ENCODE measurements at places on chromosomes 16 and 17.
A peak's percentile ranks its signal among the peaks of the same experiment; 100 is the strongest.

GRCh38 chr16:12083631-12084030 lies 107.1 kb downstream of the SNX29 start:
- H3K4me1 ChIP-seq = peaks cover 36% of the 10 kb centered on the region
- no peak overlapping the region for H3K27ac ChIP-seq
- no peak for DNase-seq
- no peaks in the 10 kb centered on the region for H3K36me3 ChIP-seq

- no peak overlapping the region for H3K27ac ChIP-seq
- no peak overlapping the region for H3K4me3 ChIP-seq
- peaks cover 44% of the 10 kb centered on the region for H3K36me3 ChIP-seq
- DNase-seq = no peak
Observed at GRCh38 chr16:24195221-24195620, 60.9 kb upstream of the CACNG3 start.

DNA sequence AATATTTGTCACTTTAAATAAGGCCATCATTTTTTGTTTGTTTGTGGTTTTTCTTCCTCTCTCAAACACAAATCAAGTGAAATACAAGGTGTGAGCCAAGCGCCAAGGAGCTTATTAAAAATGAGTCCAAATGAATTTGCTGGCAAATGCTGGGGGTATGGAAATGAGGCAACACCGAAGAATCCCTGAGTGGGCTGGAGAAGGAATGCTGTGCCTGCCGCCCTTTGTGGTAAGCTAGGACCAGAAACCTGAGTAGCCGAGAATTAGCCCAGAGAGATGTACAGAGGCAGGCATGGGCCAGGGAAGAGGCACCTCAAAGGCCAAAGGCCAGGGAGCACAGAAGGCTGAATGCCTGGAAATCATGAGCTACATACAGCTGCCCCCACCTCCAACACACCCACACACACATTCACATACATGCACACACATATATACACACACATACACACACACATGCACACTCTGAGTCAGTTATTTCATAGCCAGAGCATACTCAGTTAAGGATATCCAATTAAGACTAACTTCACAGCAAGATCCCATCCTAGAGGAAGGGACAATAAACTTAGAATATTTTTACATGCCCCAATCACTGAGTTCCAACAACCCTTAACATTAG lies 266.1 kb upstream of the DYNLRB2 start:
- H3K36me3 ChIP-seq = no peaks in the 10 kb centered on the region
- no peak for DNase-seq
- no peaks in the 10 kb centered on the region for H3K27me3 ChIP-seq
- no peaks in the 10 kb centered on the region for H3K4me1 ChIP-seq

- H3K4me3 ChIP-seq = no peak overlapping the region
- no peak overlapping the region for H3K27ac ChIP-seq
- H3K4me1 ChIP-seq = no peaks in the 10 kb centered on the region
- DNase-seq = no peak
- H3K27me3 ChIP-seq = peaks cover 61% of the 10 kb centered on the region
Observed at GRCh38 chr16:87620201-87620495, 17.8 kb downstream of the JPH3 start.

DNA sequence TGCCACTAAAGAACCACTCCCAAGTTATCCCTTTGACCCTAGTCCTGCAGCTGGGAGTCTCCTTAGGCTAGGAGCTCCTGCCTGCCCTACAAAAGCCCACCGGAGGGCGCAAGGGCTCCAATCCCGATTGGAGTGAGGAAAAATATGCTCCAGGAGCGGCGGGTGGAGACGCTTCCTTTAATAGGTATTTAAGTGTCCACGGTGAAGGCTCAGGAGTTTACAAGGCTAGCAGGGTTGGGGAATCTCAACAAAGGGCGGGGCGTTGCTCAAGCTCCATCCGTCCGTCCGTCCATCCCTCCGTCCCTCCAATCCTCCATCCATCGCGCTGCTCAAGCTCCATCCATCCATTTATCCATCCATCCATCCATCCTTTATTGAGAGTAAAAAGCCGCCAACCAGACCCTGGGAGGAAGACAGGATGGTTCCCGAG lies 556 bp upstream of the SPNS1 start:
- H3K27me3 ChIP-seq = no peaks in the 10 kb centered on the region
- H3K27ac ChIP-seq = peak overlapping the region; percentile 99
- peaks cover 38% of the 10 kb centered on the region for H3K4me1 ChIP-seq

DNA sequence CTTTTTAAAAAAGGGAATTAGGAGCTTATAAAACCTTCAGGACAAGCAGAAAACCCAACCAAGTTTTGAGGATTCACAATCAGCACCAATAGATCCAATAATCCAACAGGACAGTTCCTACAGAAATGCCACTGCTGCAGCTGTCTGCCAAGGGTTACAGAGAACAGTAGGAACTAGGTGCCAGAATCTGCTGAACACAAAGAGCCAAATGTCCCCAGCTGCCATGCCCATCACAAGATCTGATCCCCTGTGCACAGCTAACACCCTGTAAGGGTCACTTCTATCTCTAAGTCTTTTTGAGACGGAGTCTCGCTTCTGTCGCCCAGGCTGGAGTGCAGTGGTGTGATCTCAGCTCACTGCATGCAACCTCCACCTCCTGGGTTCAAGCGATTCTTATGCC lies 262.3 kb downstream of the STX8 start:
- H3K27ac ChIP-seq = no peak overlapping the region
- H3K4me1 ChIP-seq = peaks cover 7% of the 10 kb centered on the region

- H3K27ac ChIP-seq = no peak overlapping the region
- peaks cover 35% of the 10 kb centered on the region for H3K27me3 ChIP-seq
- H3K36me3 ChIP-seq = no peaks in the 10 kb centered on the region
- H3K4me1 ChIP-seq = no peaks in the 10 kb centered on the region
- H3K4me3 ChIP-seq = no peak overlapping the region
- DNase-seq = no peak
Observed at GRCh38 chr17:44268709-44269534, 987 bp upstream of the SLC4A1 start.

GRCh38 chr17:27360507-27360906 lies 66.6 kb downstream of the WSB1 start:
- H3K36me3 ChIP-seq = no peaks in the 10 kb centered on the region
- H3K27me3 ChIP-seq = no peaks in the 10 kb centered on the region
- no peaks in the 10 kb centered on the region for H3K4me1 ChIP-seq
- H3K27ac ChIP-seq = no peak overlapping the region
- no peak for DNase-seq

DNA sequence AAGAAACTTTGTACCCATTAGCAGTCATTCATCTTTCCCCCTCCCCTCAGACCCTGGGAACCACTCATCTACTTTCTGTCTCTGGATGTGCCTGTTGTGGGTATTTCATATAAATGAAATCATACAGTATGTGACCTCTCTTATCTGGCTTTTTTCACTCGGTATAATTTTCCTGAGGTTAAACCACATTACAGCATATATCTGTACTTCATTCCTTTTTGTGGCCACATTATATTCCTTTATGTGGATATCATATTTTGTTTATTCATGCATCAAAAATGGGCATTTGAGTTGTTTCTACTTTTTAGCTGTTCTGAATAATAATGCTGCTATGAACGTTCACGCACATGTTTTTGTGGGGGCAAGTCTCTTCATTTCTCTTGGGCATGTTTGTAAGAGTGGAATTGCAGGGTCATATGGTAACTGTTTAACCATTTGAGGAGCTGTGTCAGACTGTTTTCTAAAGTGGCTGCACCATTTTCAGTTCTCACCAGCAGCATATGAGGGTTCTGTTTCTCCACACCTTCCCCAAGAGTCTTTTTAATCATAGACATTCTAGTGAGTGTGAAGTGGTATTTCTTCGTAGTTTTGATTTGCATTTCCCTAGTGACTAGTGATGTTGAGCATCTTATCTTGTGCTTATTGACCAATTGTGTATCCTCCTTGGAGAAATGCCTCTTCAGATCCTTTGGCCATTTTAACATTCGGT lies 3.8 kb downstream of the SNX29 start:
- H3K4me1 ChIP-seq = peaks cover 84% of the 10 kb centered on the region
- H3K27ac ChIP-seq = peak overlapping the region; percentile 98
- DNase-seq = no peak
- peak overlapping the region; percentile 98 for H3K4me3 ChIP-seq
